Hepatocyte (in vitro differentiated cells): ENCODE measurements at places on chromosomes 16 and 17. TPM values are rescaled to one million over a fixed set of nuclear protein-coding genes. Genes with fewer than 3 reads are reported as not detected.
A peak's percentile ranks its signal among the peaks of the same experiment; 100 is the strongest.

DNA sequence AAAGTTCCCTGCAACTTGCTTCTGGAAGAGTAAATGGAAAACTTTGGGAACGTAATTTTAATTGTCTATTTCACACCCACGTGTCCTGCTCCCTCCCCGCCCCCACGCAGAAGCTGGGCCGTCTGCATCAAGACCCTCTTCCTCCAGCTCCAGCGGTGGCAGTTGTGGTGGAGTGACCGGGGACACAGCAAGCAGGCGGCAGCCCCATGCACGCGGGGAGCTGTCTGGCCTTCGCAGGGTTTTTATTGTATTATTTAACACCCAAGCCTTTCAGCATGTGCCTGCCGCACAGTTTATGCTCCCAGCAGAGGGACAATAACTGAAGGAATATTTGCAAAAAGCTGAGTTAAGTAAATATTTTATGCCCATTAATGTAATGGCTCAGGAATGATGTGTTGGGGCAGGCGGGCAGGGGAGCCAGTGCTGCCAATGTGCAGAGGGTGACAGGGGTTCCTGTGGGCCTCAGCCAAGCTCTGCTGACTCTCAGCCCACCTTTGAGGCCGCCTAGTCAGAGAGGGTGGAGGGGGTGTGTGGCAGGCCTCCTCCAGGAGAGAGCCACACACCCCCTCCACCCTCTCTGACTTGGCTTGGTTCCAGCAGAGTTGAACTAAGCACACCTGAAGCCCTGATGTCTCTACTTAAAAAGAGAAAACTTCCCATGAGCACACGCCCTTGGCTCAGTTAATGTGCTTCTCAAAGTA lies 32.4 kb upstream of the ENPP7 start:
- H3K4me3 ChIP-seq = no peak overlapping the region
- peaks cover 6% of the 10 kb centered on the region for H3K27me3 ChIP-seq
- H3K4me1 ChIP-seq = peaks cover 10% of the 10 kb centered on the region

- H3K4me3 ChIP-seq = no peak overlapping the region
- H3K27me3 ChIP-seq = no peaks in the 10 kb centered on the region
- peaks cover 4% of the 10 kb centered on the region for H3K4me1 ChIP-seq
- no peak overlapping the region for H3K27ac ChIP-seq
Observed at GRCh38 chr16:49548325-49548970, 174.8 kb downstream of the C16orf78 start.

- no peak for DNase-seq
- H3K27me3 ChIP-seq = peaks cover 47% of the 10 kb centered on the region
Observed at GRCh38 chr16:1330931-1331711, 2.3 kb upstream of the BAIAP3 start.

- no peaks in the 10 kb centered on the region for H3K36me3 ChIP-seq
- H3K4me3 ChIP-seq = no peak overlapping the region
- peak overlapping the region; percentile 54 for H3K27ac ChIP-seq
- DNase-seq = peak; percentile 64
Observed at GRCh38 chr17:40854175-40854814, 12.7 kb downstream of the KRT12 start.

DNA sequence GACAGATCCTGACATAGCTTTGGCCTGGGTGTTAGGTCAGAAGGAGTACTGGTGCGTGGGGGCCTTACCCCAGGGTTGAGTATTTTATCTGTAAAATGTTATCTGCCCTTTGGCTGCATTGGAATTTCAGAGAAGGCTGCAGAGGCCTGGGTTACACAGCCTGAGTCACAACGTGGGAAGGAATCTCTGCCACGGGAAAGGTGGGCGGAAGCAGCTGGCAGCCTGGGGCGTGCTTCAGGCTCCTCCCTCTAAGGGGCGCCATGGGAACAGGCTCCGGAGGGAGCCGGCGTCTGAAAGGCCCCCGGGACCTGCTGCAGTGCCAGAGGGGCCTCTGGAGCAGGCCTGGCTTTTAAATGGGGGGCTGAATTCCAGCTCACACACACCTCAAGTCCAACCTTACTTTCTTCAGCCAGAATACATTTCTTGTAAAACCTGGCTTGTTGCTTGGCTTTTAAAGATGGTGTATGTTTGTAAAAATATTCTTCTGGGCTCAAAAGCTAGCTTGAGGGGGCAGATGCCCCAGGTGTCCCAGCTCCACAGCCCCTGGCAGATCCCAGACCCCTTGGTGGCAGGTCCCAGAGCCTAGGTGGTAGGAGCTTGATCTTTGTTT lies 142.2 kb downstream of the RAB11FIP4 start:
- peak; percentile 71 for DNase-seq
- no peaks in the 10 kb centered on the region for H3K36me3 ChIP-seq
- no peak overlapping the region for H3K4me3 ChIP-seq
- H3K27ac ChIP-seq = peak overlapping the region; percentile 28
- H3K27me3 ChIP-seq = no peaks in the 10 kb centered on the region

DNA sequence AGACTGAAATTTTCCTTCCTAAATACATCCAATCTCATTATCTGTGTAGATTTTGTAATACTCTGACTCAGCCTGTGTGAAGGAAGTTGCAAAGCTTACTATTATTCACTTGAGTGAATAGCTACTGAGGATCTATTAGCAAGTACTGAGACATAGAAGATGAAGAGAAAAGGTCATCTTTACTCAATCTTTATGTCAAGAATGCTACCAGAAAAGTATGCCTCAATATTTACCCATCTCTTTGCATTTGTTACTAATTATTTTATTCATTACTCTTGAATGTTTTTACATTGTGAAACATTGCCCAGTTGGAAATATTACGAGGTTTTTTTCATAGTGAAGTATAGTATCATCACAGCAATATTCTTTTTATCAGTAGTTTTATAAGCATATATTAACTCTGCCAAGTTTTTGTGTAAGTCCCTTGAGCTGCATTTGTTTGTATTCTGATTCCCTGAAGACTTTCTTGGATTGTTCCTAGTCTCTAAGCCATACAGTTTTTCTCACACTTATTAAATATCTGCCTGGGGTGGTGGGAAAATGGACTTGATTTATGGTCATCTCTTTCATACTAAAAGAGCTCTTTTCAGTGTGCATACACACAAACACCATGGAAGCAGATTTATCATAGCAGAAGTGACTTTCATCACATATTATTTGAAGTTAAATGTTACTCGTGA lies 110.4 kb downstream of the MRTFB start:
- no peaks in the 10 kb centered on the region for H3K27me3 ChIP-seq
- H3K36me3 ChIP-seq = no peaks in the 10 kb centered on the region
- no peak overlapping the region for H3K4me3 ChIP-seq
- peaks cover 28% of the 10 kb centered on the region for H3K4me1 ChIP-seq

- H3K36me3 ChIP-seq = no peaks in the 10 kb centered on the region
- H3K4me3 ChIP-seq = no peak overlapping the region
- no peaks in the 10 kb centered on the region for H3K27me3 ChIP-seq
- DNase-seq = no peak
Observed at GRCh38 chr17:19753661-19754463, 5.8 kb upstream of the ALDH3A1 start.

DNA sequence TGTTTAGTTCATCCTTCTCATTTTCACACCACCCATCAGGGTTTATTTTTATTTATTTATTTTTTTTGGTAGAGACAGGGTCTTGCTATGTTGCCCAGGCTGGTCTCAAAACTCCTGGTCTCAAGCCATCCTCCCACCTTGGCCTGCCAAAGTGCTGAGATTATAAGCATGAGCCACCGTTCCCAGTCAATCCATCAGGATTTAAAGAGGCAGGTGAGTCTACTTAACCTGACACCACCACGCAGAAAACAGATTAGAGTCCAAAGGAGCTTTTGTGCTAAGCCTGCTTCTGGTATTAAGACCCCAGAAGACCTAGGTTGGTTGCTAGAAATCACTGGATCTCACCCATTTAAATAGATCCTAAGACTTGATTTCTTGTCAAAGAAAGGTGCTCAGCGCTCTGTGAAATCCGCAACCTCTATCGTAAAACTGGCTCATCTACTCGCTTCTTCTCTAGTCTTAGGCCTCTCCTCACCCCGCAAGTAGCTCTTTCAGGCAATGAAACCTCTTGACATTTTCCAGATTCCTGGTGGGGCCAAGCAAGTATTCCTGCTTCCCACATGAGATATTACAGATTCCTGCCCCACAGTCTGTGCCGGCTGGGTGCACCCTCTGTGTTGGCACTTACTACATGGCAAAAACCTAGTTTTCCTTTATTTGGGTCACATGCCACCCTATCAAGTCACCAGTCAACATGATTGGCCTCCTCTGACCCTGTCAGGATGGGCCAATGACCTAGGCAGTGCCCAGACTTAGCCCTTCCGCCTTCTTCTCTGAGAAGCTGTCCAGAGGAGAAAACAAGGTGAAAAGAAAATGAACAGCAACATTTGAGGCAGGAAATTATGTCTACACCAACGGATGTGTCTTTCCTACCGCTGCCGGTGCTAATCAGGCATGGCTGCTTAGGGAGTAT lies 9.0 kb downstream of the PITPNA start:
- H3K4me1 ChIP-seq = no peaks in the 10 kb centered on the region
- no peak for DNase-seq
- H3K27me3 ChIP-seq = no peaks in the 10 kb centered on the region

DNA sequence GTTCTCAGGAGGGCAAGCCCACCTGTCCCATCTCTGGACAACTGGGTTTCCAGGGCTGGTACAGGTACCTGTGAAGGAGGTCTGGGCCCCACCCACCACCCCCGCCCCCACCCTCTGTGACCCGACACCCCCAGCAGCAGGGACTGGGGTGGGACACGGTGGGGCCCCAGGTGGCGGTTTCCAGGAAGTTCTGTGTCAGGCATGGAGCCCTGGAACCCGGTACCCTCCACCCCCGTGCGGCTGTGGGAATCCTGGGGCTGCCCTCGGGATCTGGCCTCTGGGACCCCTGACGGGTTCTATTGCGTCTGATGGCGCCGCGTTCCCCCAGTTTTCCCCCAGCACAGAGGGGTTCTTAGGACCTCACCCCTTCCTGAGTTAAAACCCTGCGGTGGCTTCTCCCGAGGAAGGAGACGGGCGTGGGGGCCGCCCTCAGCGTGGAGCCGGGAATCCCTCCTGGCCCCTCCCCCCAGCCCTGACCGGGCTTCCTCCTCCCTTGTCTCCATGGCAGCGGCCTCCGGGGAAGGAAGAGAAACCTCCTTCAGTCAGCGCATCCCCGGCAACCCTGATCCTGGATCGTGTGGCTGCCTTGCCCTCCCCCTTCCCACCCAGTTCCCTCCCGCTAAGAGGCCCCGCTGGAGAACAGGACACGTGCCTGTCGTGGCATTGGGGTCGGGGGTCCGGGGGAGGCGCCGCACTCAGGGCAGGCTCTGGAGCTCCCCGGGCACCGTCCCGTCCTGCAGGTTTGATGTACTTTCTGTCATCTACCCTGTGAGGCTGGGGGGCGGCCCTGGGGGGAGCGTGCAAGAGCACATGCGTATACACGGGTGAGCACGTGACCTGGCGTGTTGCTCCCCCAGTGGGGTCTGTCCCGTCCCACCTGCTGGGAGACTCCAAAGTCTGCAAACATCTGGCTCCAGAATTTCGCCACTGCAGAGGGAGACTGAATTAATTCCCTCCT lies 30.3 kb downstream of the CACNA1H start:
- H3K4me1 ChIP-seq = peaks cover 25% of the 10 kb centered on the region
- DNase-seq = peak; percentile 73

DNA sequence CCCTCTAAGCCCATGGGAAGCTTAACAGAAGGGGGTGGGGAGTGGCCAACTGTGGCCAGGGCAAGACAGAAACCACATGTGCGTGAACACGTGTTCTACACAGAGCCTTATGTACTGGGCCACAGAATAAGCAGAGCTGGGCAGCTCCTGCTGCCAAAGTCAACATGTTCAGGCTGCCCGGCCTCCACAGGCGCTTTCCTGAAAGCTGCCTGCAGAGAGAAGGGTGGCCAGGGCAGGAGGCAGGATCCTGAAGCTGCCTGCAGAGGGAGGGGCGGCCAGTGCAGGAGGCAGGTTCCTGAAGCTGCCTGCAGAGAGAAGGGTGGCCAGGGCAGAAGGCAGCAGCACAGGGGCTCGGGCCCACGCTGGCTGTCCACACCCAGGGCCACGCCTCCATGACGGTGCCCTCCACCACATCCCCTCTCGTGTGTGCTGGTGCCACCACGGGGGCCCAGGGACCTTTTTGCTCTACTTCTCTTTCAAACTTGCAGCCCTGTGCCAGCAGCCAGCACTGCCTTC lies 79.5 kb downstream of the ANKRD11 start:
- H3K4me3 ChIP-seq = no peak overlapping the region
- DNase-seq = peak; percentile 72
- H3K27ac ChIP-seq = peak overlapping the region; percentile 38
- peaks cover 57% of the 10 kb centered on the region for H3K4me1 ChIP-seq

DNA sequence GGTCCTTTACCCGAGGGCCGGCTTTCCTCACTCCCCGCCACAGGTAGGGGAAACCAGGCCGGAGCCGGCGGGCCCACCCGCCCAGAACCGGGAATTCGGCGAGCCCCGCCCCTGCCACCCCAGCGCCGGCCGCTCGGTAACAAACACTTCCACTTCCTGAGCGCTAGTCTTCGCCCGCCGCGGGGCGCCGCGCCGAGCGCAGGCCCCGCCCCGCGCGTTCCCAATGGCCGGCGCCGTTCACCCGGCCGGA lies 224 bp upstream of the NHERF1 start:
- no peak for DNase-seq
- H3K36me3 ChIP-seq = no peaks in the 10 kb centered on the region
- H3K27ac ChIP-seq = peak overlapping the region; percentile 72
- peaks cover 58% of the 10 kb centered on the region for H3K4me1 ChIP-seq
- H3K27me3 ChIP-seq = no peaks in the 10 kb centered on the region
- H3K4me3 ChIP-seq = peak overlapping the region; percentile 17

DNA sequence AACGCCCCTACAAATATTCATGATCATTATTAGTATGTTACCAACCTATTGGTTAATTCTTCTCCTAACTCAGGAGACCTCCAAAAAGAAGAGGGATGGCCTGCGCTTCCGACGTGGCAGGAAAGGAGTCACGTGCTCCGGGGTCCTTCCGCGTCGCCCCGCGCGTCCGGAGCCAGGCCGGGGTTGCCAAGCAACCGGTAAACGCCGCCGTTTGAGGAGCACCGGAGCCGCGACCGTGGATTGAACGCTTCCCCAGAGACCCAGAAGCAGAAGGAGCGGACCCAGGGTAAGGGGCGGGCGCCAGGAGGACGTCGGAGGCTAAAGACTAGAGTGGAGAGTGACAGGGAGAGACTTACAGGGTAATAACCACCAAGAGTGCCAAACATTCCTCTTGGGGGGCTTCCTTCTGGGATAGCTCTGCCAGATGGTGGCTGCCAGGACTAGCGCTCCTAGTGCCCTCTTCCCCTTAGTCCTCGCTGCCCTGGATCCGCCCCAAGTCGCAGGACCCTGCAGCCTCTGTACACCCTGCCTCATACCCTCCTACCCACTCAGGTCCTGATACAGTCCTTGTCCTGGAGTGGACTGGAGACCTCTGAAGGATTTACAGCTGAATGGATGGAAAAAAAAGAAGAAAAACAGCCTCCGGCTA lies at the start of gene DNAI2:
DNAI2 (plus strand) TSS at position 175 of the 649 bp plus-strand sequence. CDS start 7,584 bp downstream, outside the sequence.
- no peak for DNase-seq
- H3K4me1 ChIP-seq = peaks cover 3% of the 10 kb centered on the region
- H3K36me3 ChIP-seq = no peaks in the 10 kb centered on the region
- H3K4me3 ChIP-seq = no peak within 1 kb of the TSS
- H3K27me3 ChIP-seq = peaks cover 23% of the 10 kb centered on the region

The DERL2 gene
- total RNA-seq = 54.3 TPM in 2 replicates

The MRPL12 gene
- total RNA-seq = 24.5 and 37.0 TPM in 2 replicates

The SLC16A6 gene
- 0.44 TPM in 1 of 2 replicates, not detected in the other for total RNA-seq

The NXPH3 gene
- total RNA-seq = 0.40 and 1.2 TPM in 2 replicates

The HCRT gene
- not detected in 2 replicates for total RNA-seq
